ENCODE measurements at places on chromosomes 6 and 20. TPM values are rescaled to one million over a fixed set of nuclear protein-coding genes. Genes with fewer than 3 reads are reported as not detected.

MOXD1 gene
- total RNA-seq, result 4.5 TPM

CTAGE9 gene
- not detected for total RNA-seq

CAP2 gene
- 13.8 TPM for total RNA-seq

GRCh38 chr6:36749829-36750489, 52.3 kb downstream of the RAB44 start:
- DNase-seq, result no peak

DNA sequence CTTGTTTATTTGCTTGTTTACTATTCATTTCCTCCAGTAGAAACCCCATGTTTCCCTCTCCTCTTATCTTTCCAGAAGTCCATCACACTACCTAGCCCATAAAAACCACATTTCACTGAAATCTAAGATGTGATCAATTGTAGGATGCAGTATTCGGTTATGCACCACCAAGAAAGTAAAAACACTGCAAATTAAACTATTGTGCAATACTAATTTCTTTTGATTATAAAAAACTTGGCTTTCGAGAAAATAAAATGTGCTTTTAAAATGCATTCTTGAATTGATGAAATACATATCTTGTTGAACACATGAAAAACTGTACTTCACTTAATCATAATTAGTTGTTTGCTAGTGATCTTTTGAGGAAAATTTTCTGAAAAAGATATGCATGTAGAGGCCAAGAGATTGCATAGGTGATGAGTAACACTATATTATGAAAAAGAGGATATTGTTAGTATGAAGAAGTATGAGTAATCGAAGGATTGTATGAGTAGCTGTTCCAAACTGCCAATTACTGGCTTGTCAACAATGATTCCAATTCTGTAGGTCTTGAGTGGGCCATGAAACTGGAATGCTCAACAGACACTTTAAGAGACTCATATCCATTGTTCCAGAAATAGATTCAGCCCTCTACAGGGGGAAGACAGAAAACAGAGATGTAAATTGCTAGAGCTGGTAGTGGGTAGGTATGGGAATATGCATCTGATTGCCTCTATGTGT, 79.7 kb downstream of the RNF217 start:
- DNase-seq, result no peak

DNA sequence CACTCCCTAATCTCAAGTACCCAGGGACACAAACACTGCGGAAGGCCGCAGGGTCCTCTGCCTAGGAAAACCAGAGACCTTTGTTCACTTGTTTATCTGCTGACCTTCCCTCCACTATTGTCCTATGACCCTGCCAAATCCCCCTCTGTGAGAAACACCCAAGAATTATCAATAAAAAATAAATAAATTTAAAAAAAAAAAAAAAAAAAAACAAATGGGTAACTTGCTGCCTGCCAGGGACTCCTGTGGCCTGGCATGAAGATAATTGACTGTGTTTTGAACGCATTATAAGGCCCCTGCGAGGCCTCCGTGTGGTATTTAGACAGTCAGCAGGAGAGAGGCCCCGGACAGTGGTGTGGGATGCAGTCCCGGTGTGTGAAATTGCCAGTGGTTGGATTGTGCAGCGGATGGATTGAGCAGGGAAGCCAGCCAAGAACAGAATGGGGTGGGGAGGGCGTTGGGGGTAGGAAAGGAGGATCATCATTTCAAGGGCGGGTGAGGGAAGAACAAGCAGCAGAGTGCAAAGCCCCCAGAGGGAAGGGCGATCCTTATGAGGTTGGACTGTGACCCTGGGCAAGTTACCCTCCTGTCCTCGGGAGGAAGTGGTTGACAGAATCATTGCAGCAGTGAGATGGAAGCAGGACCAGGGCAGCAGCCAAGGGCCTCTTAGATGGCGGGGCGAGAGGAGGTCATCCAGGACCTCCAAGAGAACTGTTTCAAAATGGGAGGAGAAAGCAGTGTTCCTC, 43.3 kb downstream of the PPARD start:
- no peak for DNase-seq

DNA sequence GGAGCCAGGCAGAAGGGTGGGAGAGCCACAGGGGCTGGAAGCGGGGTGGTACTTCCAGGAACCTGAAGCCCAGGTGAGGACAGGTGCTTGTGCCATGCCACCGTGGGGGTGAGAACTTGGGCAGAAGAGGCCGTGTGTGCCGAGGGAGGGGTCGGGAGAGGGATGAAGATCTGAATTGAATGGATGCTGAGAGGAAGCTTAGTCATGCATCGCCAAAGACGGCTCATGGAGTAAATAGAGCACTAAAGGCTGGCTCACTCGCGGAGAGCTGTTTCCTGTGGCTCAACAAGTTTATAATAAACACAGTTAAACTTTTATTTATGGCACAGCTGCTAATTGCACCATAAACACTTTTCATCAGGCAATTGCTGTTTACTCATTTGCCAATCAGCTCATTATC, 21.7 kb upstream of the MYT1 start:
- no peak for DNase-seq

DNA sequence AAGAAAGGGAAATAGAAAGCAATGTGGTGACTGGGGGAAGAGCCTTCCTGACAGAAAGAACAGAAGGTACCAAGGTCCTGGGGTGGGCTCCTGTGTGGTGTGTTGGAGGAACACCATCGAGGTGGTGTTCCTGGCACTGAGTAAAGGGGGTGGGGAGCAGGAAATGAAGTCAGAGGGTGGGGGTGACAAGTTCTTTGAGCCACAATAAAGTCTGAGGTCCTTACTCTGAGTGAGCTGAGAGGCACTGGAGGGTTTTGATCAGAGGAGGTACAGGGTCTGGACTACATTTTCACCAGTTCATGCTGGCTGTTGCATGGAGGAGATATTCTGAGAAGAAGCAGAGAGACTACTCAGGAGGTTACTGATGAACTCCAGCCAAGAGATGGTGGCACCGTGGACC, 198.2 kb downstream of the GMPR start:
- DNase-seq, result no peak

DNA sequence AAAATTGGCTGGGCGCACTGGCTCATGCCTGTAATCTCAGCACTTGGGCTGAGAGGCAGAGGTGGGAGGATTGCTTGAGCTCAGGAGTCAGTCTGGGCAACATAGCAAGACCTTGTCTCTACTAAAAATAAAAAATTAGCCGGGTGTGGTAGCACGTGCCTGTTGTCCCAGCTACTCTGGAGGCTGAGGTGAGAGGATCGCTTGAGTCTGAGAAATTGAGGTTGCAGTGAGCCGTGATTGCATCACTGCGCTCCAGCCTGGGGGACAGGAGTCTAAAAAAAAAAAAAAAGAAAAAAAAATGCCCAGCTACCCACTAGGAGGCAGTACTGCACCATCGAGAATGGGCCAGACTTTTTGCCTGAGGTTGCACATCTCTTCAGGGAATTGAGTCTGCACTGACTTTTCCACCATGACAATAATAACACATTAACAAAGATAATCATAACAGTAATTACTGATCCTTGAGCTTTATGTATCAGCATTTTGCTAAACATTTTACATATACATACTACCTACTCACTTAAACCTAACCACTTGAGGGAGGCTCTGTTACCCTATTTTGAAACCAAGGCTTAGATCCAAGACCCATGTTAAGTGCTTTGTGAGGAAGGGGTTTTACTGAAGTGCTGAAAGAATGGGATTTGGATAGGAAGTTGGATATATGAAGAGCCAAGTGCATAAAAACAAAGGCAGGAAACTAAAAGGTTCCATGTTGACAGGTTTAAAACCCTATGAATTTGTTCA, 21.0 kb downstream of the SRSF3 start:
- DNase-seq, result peak; percentile 36
